LHCN-M2 (cell line): ENCODE measurements at places on chromosomes 4 and X. TPM values are rescaled to one million over a fixed set of nuclear protein-coding genes. Genes with fewer than 3 reads are reported as not detected.
A peak's percentile ranks its signal among the peaks of the same experiment; 100 is the strongest.

- DNase-seq: no peak
Measured at GRCh38 chrX:11480626-11481025, 185.1 kb downstream of the ARHGAP6 start.

DNA sequence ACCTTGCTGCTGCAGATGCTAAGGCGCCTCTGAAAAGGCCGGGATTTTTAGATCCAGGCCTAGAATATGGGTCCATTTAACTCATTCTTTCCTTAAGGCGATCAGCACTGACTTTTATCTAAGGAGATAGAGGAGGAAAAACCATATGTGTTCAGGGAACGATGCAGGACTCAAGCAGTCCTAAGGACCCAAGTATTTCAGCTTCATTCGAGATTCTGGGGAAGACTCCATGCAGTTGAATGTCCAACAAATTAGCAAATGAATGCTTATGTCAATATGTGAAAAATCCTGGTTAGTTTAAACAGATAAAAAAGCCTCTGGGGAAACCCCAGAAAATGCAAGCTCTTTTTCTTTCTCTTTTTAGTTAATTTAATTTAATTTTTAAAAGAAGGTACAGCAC is 36.0 kb downstream of the HELT start:
- DNase-seq: no peak

GRCh38 chr4:79666875-79667274 is 258.8 kb upstream of the GK2 start:
- no peak for DNase-seq

GRCh38 chr4:94711635-94712034 is 46.1 kb upstream of the BMPR1B start:
- no peak for DNase-seq

The SHISA3 gene
- not detected in 2 replicates for total RNA-seq

- DNase-seq: peak; percentile 11
Measured at GRCh38 chr4:172740434-172740833, 428.2 kb upstream of the GALNT7 start.
